ENCODE measurements at places on chromosomes 2 and 18. TPM values are rescaled to one million over a fixed set of nuclear protein-coding genes. Genes with fewer than 3 reads are reported as not detected.

DNA sequence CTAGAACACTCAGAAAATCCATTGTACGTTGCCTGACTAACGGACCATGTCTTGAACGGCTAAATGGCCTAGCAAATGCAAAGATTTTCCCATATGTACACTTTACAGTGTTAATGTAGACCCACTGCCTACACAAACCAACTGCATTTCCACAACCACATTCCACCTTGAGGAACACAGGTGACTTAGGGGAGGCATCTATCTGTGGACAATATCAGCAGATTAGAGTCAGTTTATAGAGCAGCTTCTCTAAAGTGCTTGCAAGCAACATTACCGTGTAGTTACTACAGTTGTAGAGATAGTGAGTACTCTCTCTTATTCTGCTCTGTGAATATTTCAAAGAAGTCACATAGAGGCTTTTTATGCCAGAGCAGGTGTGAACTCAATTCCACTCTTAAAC, 139.6 kb downstream of the TCF4 start:
- H3K4me3 ChIP-seq = no peak overlapping the region
- H3K27me3 ChIP-seq = no peaks in the 10 kb centered on the region
- peaks cover 8% of the 10 kb centered on the region for H3K36me3 ChIP-seq
- DNase-seq = no peak
- H3K4me1 ChIP-seq = peaks cover 16% of the 10 kb centered on the region

Gene PLCD4
- polyA plus RNA-seq = 8.5 TPM

DNA sequence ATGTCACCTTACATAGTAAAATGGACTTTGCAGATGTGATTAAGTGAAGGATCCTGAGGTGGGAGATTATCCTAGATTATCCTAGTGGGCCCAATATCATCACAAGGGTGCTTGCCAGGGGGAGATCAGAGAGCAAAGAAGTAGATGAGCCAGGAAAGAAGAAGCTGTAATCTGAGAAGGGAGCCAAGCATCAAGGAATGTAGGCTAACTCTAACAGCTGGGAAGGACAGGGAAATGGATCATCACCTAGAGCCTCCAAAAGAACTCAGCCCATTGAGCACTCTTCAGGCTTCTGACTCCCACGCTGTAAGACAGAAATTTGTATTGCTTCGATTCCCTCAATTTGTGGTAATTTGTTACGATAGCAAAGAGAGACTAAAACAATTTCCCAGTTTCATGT, 309.9 kb downstream of the LRP1B start:
- H3K4me3 ChIP-seq = no peak overlapping the region
- no peaks in the 10 kb centered on the region for H3K27me3 ChIP-seq
- no peaks in the 10 kb centered on the region for H3K4me1 ChIP-seq
- H3K36me3 ChIP-seq = no peaks in the 10 kb centered on the region
- no peak overlapping the region for H3K27ac ChIP-seq

Gene TRIB2
- polyA plus RNA-seq = 21.0 TPM

Gene LRP1B
- 0.28 TPM for polyA plus RNA-seq

- no peak overlapping the region for H3K27ac ChIP-seq
- no peaks in the 10 kb centered on the region for H3K27me3 ChIP-seq
- no peaks in the 10 kb centered on the region for H3K36me3 ChIP-seq
- DNase-seq = peak; percentile 68
These were observed 5.4 kb downstream of the SNORC start for GRCh38 chr2:232875256-232876121.
